ENCODE measurements at places on chromosomes 5 and 9.

- no peak for DNase-seq
Observed at GRCh38 chr9:124376329-124376728, 38.9 kb downstream of the PSMB7 start.

- DNase-seq, result no peak
Observed at GRCh38 chr5:41346609-41347008, 133.3 kb upstream of the C6 start.

DNA sequence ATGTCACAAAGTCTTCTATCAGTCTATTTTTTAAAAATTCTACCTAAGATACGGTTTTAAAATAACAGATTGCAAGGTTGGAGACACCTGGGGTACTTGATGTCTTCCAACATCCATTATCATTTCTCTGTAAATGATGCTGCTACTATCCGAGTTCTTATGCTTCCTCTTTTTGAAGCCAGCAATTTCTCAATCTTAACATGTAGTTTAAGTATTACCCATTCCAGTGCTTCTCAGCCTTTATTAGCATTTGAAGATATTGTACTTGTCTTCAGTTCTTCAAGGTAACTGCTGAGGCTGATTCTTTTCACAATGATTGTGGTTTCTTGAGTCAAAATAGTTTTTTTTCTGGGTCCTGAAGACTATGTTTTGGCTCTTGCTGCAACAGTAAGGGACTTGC is 96.4 kb upstream of the SELENOP start:
- DNase-seq, result no peak

GRCh38 chr9:70159630-70160029 is 99.1 kb upstream of the SMC5 start:
- no peak for DNase-seq

DNA sequence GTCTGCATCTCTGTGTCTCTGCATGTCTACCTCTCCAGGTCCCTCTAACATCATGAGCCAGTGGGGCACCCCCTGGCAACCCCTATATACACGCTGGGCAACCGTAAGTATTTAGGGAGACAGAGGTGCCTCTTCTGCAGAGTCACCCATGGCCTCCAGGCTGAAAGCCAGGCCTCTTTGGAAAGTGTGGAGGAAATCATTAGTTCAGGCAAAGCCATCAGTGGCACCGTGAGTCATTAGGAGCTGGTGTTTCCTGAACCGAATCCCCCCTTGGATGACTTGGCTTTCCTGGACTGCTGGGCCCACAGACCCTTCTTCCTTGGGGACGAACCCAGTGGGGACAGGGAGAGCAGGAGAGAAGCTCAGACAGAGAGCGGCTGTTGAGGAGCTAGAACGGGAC is 174.8 kb downstream of the OLFM1 start:
- DNase-seq, result no peak

DNA sequence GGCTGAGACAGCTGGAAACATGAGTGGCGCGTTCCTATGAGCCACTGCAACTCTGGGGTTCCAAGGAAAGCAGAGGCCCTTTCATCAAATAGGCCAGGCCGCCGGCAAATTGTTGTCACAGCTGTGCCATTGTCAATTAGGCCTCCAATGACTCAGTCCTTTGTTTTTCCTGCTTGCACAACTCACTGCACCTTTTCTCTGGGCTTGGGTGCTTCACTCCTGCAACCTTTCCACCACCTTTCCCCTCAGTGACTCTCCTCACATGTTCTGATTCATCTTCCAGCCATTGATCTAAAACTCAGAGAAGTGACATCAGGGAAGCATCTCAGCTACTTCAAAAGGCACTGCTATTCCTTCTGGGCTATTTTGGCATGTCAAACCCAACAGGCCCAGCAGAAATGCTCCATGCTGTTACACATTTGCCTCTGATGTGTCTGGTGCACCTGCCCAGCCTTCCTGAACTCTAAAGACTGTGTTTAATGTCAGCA is 653.7 kb downstream of the NR2F1-AS1 start:
- no peak for DNase-seq

GRCh38 chr5:36438765-36439561 is 137.3 kb upstream of the RANBP3L start:
- no peak for DNase-seq

DNA sequence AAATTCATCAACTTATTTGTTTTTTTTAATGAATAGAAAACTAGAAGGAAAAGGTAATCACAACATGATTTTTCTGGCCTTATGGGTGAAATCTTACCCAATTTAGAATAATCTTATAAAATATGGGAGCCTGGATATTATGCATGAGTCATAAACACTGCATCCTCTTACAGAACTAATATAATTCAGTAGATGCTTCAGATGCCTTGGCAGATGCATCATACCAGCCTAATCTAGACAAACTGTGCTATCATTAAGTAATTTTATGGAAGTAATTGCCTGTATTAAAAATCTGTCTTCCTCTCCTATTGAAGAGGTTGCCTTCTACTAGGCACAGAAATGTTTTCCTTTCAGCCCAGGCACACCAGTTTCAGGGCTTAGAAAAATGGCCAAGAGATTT is 2384.6 kb upstream of the WWC1 start:
- no peak for DNase-seq

- DNase-seq, result no peak
Observed at GRCh38 chr9:83962165-83962564, 17.9 kb downstream of the HNRNPK start.

DNA sequence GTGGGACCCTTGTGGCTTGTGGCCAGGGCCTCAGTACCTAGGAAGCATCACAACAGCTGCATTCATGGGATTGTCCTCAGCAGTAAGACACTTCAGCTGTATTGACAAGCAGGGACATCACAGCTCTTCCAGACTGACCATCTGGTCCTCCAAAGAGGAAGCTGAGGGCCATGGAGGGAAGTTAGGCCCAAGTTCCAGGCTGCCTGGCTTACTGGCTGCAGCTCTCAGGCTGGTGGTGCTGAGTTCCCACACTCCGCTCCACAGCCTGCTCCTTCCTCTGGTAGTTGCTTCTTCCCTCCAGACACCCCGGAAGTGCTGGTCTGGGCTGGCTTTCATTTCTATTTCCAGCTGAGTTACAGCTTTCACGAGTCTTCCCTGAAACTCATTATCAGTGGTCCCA is 5.7 kb upstream of the STING1 start:
- no peak for DNase-seq

DNA sequence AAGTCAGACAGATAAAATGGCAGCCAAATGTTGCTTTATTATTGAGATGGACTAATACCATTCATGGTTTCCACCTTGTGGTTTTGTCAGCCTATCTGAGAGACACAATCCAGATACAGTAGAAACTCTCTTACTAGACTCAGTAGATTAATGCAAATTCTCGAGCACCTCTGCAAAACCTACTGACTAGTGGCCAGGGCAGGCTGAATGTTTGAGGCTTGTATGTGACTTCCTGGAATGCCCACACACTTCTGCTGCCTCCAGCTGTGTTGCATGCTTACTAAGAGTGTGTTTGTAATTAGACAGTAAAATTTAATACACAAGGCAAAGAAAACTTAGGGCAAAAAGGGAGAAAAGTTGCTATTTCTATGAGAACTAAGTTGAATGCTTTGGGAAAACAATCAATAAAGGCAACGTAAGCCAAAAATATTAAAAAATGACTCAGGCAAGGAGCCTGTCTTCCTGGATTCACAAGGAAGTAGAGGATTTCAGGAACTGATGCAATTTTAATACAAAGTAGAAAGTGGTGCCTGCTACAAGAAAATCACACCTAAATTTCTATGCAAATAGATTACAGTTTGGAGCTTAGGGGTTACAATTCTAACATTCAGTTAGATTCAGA is 30.2 kb upstream of the CCNG1 start:
- no peak for DNase-seq

DNA sequence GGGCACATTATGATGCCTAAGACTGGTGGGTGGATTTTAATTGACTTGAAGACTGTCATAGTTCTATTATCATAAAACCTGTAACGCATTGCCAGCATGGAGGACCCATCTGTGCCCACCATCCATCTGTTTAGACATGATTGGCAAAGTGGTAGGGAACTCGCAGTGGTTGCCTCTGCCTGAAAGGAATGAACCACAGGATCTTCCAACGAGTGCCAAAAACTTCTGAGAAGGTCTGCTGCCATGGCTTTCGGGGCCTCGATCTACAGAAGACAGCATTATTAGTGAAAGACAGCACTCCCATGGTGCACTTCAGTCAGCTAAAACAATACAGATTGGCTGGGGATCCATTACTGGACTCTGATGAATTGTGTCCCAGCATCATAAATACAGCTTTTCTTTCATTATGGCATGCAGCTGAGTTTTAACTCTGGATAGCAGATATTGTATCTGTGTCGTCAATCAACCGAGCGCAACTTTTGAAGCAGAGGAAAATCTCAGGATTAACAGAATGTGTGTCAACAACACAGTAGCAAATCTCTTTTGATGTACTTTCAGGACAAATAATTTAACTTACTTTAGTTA is 74.3 kb downstream of the ZDHHC21 start:
- no peak for DNase-seq

- DNase-seq, result no peak
Observed at GRCh38 chr9:112753725-112754124, 3.2 kb downstream of the SNX30 start.

DNA sequence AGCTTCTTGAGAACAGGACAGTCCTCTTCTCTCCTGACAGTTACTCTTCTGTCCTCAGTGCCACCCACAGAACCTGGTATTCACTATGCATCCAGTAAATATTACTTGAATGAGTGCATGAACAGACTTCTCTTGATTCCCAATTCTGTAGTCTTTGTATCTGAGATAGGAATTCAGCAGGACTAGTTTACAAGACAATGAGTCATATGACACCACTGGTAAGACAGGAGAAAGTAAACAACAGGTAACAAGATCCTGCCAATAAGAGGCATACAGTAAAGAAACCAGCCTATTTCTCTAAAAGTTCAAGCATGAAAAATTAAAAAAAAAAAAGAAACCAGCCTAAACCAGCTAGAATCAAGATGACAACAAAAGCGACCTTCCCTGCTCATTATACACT is 6.2 kb downstream of the ZNF883 start:
- no peak for DNase-seq

DNA sequence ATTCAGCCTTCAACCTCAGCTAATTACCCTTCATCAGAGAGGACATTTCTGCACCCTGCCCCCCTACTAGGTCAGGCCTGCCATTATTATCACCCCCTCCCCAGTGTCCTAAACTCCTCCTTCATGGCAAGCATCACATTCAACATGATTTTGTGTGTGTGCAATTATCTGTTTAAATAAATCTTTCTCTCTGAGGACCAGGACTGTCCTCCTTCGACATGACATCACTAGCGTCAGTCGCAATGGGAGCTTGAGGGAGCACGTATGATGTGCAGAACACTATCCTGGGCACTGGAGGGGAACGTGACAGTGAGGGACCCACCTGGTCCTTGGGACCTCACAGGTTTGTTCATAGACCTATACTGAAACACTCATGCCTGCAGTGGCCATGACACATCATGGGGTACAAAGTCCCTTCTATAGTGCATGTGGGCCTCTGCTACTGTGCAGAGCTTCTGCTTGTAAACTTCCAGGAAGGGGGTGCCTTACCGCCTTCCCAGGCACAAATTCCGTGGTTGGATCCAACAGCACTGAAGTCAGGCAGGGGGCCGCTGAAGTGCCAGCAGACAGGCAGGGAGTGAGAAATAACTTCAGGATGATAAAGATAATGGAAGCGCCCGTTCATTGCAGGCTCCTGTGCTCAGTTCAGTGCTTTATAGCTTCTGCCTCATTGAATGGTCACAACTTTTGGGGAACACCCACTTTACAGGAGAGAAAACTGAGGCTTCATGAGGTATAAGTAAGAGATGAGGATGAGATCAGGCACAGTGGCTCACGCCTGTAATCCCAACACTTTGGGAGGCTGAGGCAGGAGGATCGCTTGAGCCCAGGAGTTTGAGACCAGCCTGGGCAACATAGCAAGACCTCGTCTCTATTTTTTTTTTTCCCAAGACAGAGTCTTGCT is 36.0 kb upstream of the STXBP1 start:
- no peak for DNase-seq

DNA sequence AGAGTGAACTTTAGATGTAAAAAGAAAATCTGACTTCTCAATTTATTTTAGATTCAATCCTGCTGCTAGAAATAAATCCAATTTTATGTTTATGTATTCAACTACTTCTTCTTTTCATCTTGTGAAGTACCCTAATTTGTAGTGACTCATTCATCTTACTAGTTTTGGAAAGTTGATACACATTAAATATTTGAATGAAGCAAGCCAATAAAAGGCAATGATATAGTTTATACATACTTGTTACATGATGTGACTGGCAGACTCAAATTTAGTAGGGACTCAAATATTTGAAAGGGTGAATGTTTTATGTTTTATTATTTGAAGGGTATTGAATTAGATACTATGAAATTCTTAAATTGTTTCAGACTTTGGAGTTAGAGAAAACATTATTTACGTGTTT is 34.7 kb downstream of the CSNK1G3 start:
- no peak for DNase-seq

GRCh38 chr5:4083591-4084337 is 488.1 kb downstream of the IRX1 start:
- no peak for DNase-seq

- no peak for DNase-seq
Observed at GRCh38 chr5:33046091-33046490, 335.0 kb downstream of the NPR3 start.

DNA sequence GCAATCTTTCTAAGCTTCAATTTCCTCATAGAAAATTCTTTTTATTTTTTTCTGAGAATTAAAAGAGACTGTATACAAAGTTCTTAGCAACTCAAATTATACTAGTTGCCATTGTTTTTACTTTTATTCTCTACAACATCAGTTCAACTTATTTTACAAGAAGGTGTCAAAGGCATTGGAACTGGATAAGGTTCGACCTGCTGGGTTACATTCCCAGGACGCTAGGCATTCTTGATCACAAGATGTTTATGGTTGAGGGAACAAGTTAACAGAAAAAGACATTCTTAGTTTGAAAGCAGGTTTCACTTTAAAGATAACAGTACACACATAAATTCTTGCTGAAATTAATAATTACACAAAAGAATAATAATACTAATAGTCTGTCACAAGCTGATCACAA is 163.5 kb upstream of the SNX2 start:
- no peak for DNase-seq

DNA sequence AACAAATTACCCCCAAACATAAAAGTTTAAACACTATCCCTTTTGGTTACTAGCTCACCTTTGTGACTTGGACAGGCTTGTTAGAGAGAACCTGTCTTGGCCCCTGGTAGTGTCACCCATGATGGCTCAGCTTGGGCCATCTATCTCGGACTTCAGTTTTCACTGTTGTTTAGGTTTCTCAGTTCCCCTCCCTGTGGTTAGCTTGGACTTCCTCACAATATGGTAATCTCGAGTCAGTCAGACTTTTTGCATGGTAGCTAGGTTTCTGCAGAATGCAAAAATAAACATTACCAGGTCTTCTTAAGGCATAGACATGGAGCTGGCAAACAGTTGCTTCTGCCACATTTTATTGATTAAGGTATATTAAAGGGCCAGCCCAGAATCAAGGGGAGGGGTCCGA is 324.3 kb upstream of the RORB start:
- DNase-seq, result no peak

- no peak for DNase-seq
Observed at GRCh38 chr5:140293849-140294100, 9.1 kb downstream of the PFDN1 start.

GRCh38 chr9:757246-757881 is 84.1 kb upstream of the DMRT1 start:
- DNase-seq, result peak; percentile 5

Measured in NCI-H1105 (cell line).